ENCODE measurements at places on chromosomes 16 and 17.

- DNase-seq, result peak; percentile 29
Observed at GRCh38 chr17:72726936-72727335, 365.6 kb downstream of the SLC39A11 start.

- no peak for DNase-seq
Observed at GRCh38 chr16:85068746-85069145, 41.2 kb downstream of the KIAA0513 start.

DNA sequence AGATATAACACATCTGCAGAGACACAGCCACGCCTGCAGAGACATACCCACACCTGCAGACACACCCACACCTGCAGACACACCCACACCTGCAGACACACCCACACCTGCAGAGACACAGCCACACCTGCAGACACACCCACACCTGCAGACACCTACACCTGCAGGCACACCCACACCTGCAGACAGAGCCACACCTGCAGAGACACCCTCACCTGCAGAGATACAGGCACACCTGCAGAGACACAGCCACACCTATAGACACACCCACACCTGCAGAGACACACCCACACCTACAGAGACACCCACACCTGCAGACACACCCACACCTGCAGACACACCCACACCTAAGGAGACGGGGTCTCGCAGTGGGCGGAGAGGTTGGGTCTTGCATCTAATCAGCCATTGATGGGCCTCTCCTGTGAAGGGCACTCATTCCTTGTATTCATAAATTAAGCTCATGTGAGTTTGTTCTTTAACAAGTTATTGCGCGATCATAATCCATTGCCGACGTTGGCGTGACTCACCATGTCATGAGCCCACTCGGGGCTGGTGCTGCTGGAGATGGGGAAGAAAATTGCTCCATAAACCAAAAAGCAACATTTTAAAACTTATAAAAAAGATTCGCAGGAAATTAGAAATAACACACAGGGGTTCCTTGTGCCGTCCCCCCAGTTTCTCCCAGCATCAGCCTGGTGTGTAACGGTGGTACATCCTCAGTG, 28.9 kb upstream of the CDH15 start:
- peak; percentile 1 for DNase-seq

DNA sequence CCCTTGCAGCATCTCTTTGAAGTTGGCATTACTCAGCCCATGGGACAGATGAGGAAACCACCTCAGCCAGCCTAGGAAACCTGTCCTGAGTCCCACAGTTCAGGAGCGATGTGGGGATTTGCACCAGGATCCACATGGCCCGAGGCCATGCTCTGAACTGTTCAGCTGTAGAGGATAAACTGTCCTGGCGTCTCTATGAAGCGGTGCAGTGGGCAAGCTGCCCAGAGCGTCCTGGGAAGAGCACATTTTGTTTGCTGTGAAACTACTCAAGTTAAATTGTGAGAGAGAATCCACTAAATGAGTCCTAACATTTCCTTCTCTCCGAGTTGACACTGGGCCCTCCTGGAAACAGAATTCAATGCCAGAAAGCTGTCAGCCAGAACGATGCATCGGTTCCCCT, 276.6 kb upstream of the TNRC6C start:
- no peak for DNase-seq

DNA sequence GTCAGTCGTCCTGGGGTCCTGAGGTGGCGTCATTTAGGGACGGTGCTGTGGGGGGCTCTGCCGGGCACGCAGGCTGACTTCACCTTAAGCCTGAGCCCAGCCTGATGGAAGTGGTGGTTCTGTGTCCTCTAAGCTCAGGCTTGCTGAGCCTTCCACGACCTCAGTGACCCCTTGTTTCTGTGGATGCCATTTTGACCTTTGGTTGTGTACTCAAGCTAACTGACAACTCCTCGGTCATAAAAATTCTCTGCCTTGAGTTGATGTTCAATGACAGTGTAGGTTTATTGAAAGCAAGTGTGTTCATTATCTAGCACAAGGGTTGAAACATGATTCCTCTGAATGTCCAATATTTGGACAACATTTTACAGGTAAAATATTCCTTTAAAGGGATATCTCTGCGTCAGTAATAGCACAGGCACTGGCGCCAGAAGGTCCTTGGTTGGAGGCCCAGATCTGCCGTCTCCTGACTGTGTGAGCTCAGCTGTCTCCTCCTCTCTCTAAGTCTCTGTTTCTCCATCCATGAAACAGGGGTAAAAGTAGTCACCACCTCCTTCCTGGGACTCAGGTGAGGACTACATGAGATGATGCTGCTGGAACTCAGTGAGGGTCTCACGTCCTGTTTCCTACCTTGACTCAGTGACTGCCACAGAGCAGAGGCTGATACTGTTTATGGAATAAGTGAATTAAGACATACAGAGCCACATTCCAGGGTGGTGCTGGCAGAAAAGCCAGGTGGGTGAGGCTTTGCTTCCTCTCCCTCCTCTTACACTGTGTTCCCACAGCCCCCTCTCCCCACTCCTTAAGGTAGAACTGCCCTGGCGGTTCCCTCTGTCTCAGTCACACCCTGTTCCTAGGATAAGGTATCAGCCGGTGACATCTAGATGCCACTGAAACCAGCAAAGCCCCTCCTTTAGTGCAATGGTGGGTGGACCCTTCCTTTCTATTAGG, 75.7 kb downstream of the IRF8 start:
- no peak for DNase-seq

DNA sequence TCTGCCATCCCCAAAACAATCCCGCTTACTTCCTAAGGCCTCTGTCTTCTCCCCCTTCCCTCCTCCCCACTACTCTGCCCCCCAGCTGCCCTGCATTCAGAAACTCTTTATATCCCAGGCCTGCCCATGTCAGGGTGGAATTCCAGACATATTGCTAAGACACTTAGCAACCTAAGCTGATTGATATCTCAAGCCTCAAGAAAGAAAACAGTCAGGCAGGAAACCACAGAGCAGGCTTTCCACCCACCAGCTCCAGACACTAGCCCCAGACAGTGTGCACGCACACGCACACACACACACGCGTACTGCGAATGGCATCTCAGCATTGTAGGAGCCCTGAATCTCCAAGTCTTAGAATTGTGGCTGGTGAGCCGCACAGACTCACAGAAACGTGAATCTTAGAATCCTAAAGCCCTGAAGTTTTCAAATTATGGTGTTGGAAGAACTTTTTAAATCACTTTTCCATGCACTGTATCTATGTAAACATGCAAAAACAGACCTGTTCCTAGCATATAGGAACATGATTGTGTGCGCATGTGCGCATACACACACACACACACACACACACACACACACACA, 8.8 kb upstream of the LPCAT2 start:
- no peak for DNase-seq

DNA sequence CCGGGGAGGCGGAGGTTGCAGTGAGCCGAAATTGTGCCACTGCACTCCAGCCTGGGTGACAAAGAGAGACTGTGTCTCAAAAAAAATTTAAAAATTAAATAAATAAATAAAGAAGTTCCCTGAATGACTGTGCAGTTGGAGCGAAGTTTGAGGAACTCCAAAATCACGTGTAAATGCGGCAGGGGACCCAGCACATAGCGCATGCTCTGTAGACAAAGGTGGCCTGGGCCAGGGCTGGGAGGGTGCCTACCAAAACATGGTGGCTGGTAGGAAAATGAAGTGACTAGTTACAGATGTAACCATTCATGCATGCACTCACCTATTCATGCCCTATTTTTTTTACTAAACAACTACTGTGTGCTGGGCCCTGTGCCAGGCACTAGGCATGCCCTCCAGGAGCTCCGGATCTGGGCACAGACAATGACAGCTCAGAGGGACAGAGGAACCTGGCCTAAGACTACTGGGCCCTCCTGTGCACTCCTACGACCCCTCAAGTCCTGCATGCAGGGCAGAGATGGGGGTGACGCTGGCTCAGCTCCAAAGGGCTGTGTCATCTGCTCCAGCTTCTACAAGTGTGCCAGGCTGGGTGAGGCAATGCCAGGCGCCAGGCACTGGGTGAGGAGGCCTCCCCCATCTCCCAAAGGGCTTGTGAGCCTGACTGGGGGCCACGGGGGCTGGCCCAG, 65.3 kb downstream of the RMI2 start:
- DNase-seq, result no peak

DNA sequence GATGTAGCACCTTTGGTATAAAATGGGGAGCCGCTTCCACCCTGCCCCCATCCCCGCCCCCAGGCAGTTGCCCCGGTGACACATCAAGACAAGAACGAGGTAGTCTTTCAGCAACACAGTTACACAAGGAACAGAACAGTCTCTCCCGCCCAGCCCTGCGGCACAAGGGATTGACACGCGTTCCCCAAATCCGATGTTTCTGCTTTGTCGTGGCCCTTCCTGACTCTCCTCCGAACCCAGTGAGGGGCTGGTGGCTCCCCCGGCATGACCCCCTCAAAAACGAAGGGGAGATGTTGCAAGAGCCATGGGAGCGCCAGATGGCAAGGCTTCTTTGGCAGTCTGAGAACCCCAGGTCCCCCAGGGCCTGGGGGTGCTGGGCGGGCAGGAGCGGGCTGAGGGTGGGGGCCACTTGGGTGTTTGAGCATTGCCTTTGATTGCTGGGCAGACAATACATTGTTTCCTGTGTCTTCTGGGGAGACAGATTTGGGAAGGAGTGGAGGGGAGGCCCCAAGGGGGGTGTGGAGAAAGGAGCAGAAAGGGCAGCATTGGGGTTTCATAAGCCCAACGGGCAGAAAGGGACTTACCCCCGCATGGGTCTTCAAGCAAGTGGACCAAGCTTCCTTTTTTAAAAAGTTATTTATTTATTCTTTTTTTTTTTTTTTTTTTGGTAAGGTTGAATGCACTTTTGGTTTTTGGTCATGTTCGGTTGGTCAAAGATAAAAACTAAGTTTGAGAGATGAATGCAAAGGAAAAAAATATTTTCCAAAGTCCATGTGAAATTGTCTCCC, 16.6 kb downstream of the COL1A1 start:
- DNase-seq, result no peak

DNA sequence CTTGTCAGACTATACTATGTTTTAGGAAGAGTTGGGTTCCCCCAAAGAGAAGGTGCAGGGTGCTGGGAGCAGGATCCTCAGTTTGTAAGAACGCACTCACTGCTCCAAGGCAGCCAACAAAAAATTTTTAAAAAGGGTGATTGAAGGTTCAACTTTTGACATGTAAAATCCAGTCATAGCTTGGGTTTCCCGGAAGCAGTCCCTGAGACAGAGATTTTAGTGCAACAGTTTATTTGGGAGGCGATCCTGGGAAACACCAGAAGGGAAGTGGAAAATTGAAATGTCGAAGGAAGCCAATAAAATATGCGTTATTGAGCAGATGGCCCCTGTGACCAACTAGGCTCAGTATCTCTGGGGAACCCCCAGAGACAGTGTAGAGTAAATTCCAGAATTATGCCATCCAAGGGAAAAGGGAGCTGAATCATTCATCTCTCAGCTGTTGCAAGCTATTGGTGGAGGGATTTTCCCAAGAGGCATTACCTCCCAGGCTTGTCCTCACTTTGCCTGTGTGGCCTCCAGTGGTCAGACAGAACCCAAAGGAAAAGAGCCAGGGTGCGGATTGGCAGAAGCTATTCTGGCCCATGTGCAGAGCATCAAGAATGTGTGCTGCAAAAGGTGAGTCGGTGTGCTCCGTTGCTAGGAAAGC, 72.9 kb downstream of the HS3ST3B1 start:
- no peak for DNase-seq

DNA sequence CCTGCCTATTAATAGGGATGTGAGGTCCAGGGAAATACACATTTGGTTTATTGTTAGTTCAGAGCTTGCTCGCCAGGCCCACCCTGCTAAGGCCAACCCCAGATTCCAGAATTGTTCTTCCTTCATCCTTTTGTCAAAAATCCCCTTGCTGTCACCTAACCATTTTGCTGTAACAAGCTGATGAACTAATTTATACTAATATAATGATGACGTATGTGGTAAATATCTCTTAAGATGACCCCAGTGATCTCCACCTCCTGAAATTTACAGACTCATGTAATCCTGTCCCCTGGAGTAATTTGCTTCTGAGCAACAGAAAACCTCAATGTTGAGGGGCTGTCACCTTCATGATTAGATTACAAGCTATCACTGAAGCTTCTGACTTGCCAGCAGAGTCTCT, 236.3 kb upstream of the N4BP1 start:
- no peak for DNase-seq

DNA sequence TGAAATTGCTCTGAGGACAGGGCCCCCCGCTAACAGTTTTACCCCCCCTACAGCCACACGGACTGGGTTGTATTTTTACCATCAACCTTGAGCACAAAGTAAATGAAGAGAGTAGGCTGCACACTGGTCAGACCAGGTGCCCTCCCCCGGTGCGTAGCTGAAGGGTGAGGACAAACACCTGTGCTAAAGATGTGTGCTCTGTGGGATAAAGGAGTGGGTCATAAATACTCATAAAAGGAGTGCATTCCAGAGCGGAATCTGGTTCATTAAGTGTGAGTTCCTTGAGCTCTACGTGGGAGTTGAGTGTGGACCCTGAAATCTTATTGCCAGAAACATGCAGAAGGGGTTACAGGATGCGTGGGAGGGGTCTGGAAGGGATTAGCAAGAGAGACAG, 217.0 kb downstream of the CCDC182 start:
- no peak for DNase-seq

GRCh38 chr17:353213-353837, 718 bp upstream of the RPH3AL start:
- no peak for DNase-seq

GRCh38 chr16:82888591-82889001, 261.8 kb downstream of the CDH13 start:
- DNase-seq, result no peak

All from T-cell (primary cell).